ENCODE measurements at places on chromosomes 16 and 17.

DNA sequence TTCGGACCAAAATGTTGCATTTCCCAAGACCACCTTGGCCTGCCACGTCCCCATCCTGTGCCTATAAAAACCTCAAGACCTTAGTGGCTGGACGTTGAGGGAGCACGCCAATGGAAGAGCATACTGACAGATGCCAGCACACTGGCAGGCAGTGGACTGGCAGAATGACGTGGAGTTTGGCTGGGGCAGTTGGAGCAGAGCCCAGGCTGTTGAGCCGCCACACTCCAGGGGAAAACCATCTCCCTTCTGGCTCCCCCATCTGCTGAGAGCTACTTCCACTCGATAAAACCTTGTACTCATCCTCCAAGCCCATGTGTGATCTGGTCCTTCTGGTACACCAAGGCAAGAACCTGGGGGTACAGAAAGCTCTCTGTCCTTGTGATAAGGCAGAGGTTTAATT, 494.1 kb downstream of the CDH11 start:
- no peak for DNase-seq

- DNase-seq = no peak
Observed at GRCh38 chr16:60684002-60684401, 1352.2 kb downstream of the CDH8 start.

GRCh38 chr17:40345161-40345993, 19.2 kb downstream of the GJD3 start:
- peak; percentile 38 for DNase-seq

DNA sequence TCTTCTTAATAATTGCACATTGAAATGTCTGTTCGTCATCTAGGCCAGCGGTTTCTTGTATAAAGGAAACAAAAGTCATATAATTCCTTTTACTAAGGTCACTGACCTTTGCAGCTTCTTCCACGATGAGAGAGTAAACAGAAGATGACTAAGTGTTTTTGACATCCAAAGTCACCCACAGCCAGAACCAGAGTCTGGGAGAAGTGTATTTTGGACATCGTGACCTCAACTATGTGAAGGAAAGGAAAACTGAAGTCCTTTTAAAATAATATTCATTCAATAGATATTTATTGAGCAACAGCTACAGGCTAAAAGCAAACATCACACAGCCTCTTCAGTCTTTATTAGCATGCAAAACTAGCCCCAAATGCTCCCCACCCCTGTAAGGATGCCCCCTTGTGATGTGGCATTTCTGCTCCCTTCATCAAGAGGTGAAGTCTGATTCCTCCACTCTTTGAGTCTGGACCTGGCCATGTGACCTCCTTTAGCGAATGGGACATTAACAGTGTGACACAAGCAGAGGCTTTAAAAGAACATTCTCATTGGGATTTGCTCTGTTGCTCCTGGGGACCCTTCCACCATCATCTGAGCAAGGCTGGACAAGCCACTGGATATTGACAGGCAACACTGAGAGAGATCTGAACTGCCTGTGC, 8.1 kb upstream of the PMP22 start:
- no peak for DNase-seq

DNA sequence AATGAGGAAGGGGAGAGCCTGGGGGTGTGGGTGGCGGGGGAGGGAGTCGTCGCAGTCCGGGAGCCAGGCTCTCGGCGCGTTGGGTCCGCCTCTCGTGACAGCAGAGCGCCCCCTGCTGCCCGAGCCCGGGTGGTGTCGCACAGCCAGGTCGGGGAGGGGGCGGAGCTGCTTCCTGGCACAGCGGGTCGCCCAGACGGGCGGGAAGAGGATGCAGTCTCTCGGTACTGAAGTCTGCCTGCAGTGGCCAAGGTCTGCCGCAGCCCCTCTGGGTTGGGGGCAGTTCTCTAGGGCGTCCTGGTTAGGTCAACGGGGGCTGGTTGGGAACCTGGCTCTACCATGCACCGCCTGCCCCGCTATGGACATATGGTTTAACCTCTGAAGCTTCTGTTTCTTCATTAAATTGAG, 38.2 kb upstream of the CCDC182 start:
- DNase-seq = peak; percentile 85

DNA sequence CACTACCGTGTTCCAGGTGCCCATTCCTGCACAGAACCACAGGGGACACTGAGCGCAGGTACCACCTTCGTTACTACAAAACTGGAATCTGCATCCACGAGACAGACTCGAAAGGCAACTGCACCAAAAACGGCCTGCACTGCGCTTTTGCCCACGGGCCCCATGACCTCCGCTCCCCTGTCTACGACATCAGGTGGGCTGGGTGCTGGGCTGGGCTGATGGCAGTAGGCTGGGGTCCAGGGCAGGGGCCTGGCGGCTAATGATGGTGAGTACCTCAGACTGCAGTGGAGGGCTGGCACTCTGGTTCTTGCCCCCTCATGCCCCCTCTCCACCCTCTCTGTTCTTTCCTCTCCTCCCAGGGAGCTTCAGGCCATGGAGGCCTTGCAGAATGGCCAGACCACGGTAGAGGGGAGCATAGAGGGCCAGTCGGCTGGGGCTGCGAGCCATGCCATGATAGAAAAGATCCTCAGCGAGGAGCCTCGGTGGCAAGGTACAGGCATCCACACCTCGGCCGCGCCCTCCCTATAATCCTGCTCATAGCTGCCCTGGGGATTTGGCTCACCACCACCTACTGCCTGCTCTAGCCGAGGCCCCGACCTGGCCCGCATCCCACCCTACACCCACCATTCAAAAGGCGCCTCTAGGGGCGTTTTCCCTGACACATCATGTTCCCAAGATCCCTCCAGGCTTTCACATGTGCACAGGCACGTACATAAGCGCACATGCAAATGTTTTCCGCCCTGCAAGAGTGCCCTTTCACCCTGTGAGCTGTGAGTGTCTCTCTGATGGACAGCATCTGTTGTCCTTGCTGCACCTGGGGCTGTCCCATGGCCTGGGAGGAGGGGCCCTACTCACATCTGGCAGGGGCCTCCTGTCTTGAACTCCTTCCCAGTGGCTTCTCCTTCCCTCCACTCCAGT, 27.7 kb downstream of the UNK start:
- DNase-seq = no peak

DNA sequence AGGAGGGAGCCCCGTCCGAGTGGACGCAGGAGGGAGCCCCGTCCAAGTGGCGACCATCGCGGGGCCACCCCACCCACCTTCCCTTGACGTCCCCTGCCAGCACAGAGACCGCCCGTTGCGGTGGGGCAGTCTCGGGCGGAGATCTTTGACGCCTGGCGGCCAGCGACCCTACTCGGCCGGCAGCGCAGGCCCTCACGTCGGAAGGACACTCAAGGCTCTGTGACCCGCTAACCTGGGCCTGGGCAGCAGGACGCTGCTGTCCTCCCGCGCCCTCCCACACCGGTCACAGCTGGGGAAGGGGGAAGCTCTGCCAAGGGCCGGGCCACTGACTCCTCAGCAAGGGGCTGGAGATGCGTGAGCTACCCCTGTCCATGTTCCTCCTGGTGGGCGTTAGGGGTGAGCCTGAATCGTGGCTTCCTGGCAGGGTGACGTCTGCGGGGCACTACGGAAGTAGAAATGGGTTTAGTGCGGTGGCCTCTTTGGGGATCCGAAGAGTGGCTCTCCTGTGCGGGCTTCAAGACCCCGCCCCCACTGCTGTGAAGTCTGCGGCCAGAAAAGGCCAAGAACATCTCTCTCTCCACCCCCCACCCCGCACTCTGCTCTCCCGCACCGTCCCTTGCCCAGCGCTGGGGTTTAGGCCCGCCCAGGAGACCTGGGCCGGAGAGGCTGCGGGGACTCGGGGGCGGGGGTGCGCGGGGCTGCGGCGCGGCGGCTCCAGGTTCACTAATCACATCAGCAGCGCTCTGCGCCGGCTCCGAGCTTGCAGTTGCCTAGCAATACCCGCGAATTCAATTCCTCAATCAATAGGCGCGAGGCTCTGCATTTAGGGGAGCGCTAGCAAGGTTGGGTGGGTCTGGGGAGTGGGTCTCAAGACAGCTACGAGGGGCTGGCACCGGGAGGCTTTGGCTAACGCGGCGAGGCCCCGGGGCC, 5.8 kb downstream of the CBX8 start:
- no peak for DNase-seq

- no peak for DNase-seq
Observed at GRCh38 chr17:63136369-63137012, 170.5 kb downstream of the TANC2 start.

GRCh38 chr17:78127888-78128550, 536 bp downstream of the TMC6 start:
- peak; percentile 43 for DNase-seq

DNA sequence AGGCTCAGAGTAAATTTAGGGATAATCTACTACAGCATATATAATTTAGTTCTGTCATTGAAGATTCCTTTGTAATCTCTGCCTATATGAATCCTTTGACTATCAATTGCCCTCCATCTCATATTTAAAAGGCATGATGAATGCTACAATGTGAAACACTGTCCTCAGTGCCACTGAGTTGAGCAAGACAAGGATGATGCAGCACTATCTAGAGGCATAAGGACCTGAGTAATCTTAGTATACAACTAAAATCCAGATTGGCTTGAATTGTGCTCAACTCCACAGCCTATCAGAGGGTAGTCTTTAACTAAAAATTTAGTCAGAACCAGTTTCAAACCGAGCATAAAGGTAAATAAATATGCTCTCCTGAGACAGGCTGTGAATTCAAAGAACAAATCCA, 11.6 kb upstream of the STRADA start:
- no peak for DNase-seq

Measured in activated naive CD8-positive, alpha-beta T cell treated with anti-CD3 and anti-CD28 coated beads for 36 hours (primary cell).